ENCODE measurements at places on chromosomes 11 and 22. TPM values are rescaled to one million over a fixed set of nuclear protein-coding genes. Genes with fewer than 3 reads are reported as not detected.

Gene CD6
- total RNA-seq = 0.21 TPM

Gene MS4A4E
- not detected for total RNA-seq

Gene TRIM51
- total RNA-seq = not detected

Gene C11orf42
- total RNA-seq = not detected

Gene KCTD21
- total RNA-seq = 7.9 TPM

Data from A549 treated with Hydrocortisone at 1 μM for 4 hours (cell line).